Left forelimb (tissue), 1 donor: ENCODE measurements at places on chromosomes 2 and 18.

GRCh38 chr2:128452024-128452411 lies 133.3 kb upstream of the HS6ST1 start:
- DNase-seq: peak; percentile 49

DNA sequence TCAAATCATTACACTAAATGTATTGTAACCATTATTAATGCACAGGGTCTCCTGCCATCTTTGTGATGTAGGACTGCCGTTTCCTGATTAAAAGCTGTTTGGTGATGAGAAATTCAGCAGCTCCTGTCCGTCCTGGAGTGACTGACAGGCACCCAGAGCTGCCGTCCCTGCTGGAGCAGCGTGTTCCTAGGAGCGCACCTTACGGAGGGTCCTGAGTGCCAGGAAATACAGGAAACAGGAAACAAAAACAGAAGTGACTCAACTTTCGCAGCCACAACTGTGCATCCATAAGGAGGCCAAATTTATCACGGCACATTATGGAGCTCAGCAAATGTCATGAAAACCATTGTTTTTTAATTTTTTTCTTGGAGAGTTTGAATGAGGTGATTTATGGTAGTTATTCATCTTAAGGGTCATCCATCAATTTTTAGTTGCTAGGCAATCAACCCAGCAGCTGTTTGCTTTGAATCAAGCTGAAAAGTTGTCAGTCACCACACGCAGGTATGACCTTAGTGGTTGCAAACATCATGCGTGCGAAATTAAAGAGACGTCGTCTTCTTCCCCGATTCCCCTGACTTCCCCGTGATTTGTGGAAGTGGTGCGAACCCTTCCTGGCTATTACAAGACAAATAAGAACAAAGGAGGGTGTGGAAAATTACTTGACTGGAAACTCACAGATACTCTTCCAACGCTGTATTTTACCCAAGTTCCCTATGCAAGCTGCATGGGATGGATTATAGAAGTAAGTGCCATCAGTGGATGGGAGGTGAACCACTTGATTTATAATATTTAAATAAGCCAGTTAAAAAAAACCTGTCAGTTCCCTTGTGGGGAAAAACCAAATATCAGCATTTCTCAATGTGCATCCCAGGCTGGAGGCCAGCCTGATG lies 19.8 kb downstream of the TSHZ1 start:
- DNase-seq: no peak

GRCh38 chr2:96918092-96918753 lies 48.3 kb upstream of the SEMA4C start:
- no peak for DNase-seq

DNA sequence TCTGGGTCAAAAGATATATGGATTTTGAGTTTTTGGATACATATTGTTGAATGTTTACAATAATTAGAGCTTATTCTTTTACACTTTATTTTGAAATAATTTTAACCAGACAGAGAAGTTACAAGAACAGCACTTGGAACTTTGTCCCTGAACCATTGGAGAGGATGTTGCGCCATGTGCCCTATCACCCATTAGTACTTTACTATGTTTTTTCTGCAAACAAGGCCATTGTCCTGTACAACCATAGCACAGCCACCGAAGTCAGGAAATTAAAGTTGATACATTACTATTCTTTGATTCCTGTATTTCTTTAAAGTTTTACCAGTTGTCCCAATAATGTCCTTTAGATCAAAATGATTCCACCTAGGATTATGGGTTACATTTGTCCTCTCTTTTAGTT lies 188.8 kb downstream of the ACKR3 start:
- DNase-seq: no peak

- no peak for DNase-seq
These were observed 273.7 kb upstream of the KYNU start for GRCh38 chr2:142603759-142604158.

DNA sequence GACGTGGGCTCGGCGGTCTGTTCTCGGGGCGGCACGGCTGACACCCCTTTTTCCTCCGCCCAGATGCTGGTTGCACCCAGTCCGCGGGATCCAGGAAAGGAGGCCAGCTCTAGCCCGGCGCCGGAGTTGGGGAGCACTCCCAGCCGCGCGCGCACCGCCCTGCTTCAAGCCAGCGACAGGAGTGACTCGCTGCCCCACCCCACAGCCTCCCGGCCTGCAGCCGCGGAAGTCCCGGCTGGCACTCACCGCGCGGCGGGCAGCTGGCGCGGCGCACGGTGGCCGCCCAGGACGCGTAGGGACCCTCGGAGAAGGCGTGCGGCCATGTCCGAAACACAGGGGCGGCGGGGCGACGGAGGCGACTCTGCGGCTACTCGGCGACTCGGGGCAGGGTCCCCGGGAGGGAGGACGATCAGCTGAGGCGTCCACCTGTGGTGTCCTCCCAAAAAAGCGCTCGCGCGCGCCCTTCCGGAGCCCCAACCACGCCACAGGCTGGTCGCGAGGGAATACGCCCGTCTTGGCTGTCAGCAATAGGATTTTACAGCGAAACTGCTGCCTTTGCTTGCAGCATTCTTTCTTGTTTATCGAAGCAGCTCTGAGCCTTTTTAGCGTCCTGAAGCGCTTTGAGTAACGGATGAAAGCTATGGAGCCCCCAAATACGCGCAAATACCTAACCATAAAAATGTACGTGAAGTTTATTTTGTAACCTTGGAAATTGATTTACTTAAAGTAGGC lies at the start of gene ACADL:
TSS of gene ACADL (minus strand) at position 507 of the 732 bp plus-strand sequence. CDS start at position 323, 184 bp downstream.
- peak; percentile 73 for DNase-seq

- no peak for DNase-seq
These were observed 155.3 kb upstream of the SLC39A10 start for GRCh38 chr2:195501746-195502145.

DNA sequence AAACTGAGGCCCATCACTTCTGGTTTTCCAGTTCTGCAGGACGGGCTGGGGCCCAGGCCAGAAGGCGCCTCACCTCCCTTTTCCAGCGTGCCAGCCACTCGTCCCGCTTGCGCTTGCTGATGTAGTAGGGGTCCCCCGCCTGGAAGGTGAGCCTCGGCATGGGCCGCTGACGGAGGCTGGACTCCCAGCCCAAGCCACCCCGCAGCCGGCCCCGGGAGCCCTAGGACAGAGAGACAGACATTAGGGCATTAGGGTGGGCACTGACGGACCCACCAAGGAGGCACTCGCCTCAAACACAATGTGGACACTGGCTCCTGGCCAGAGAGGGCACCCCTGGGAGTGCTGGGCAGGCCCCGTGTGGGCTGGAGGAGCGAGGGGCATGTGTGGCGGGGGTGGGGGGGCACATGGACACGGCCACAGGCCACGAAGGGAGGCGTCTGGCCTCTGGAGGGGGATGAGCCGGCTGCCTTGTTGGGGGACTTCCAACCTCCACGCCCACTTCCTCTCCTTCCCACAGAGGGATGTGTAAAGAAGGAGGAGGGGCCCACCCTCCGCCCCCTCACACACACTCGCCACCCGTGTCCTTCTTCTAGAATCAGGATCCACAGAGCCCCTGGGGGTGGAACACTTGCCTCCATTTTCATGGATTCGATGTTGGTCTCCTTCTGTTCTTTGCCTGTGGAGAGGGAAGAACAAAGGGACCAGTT lies 66.7 kb downstream of the DNMT3A start:
- no peak for DNase-seq

GRCh38 chr2:98416383-98417159 lies 28.1 kb upstream of the INPP4A start:
- no peak for DNase-seq

- no peak for DNase-seq
These were observed 2.3 kb upstream of the CHN1 start for GRCh38 chr2:175007510-175007909.

GRCh38 chr18:24039671-24040070 lies 25.1 kb downstream of the TTC39C start:
- no peak for DNase-seq

DNA sequence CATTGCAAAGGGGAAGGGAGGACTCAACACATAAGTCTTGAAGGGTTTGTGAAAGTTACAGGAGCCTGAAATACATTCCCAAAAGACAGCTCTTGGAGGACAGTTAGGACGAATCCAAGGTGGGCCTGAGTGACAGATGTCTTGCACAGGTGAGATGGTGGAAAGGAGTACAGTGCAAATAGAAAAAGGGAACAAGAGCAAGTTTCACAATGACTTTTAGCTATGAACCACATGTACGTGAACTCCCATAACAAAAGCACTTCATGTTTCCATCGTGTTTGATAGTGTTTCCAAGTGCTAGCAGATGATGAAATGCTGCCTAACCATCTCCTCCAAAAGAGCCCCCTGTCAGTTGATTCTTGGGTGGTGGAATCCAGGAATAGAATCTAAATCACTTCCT lies 1.8 kb downstream of the IL18RAP start:
- DNase-seq: no peak

DNA sequence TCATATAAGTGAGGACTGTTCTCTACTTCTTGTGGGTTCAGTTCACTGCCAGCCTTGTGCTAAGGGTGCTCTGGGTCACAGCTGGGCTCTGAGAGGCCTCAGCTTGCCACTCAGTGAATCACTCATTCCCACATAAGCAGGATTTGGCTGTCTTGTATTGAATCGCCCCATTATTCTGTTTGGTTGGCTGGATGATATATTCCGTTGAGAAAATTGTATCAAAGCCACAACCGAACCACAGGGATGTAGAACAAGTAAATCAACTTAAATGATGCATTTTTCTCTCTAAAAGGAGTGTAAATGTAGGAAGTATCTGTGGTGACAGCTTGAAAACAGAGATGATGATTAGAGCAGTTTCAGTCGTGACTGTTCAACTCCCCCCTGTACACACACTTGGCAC lies 39.6 kb downstream of the TTC39C start:
- no peak for DNase-seq

DNA sequence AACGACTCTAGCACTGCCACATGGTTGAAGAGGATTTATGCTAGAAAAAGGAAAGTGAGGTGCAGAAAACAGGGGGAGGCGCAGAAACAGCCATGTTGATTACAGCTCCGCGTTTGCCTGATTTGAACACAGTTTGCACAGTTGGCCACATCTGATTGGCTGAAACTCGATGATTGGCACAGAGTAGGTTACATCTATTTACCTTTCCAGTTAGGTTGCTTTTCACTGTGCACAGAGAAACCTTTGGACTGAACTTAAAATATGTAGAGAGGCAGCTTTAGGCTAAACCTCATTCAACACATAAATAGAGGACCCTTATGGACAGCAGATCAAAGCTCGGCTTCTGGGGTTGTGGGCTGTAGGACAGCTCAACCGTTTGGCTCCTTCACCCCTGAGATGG lies 153.7 kb upstream of the APCDD1 start:
- no peak for DNase-seq

DNA sequence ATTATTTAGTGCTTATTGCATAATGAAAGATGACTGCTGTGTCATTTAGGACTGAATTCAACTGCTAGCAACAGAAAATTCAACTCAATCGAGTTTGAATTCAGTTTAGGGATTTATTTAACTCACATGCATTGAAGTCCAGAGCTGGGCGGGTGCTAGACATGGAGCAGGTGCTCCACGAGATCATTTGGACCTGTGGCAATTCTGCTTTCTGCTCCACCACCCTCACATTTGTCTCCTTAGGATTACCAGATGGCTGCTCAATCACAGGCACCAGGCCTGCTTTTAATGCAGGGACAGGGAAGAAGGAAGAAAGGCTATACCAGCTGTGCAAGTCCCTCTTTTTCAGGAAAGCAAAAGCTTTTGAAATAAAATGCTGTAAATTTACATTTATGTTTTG lies 572.9 kb upstream of the SLC8A1 start:
- DNase-seq: no peak

DNA sequence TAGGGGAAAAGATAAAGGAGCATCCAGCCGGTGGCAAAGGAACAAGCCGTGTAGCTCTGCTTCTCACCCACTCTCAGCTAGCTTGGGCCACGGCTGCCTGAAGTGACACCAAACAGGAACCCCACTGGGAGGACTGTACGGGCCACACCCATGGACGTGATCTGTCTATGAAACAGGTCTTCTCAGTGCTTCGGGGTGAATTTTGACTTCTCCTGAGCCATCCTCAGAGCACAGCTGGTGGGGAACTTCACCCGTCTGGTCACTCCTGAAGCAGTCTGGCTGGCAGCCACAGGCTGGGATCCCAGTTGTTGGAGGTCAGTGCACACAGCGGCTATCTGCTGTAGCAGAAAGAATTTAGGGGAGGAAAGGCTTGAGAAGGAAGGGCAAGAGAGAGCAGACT lies 223.8 kb downstream of the FAM210A start:
- DNase-seq: no peak

- no peak for DNase-seq
These were observed 891.6 kb upstream of the CRIM1 start for GRCh38 chr2:35463805-35464596.

- peak; percentile 66 for DNase-seq
These were observed 228.8 kb downstream of the VAPA start for GRCh38 chr18:10142496-10143160.

DNA sequence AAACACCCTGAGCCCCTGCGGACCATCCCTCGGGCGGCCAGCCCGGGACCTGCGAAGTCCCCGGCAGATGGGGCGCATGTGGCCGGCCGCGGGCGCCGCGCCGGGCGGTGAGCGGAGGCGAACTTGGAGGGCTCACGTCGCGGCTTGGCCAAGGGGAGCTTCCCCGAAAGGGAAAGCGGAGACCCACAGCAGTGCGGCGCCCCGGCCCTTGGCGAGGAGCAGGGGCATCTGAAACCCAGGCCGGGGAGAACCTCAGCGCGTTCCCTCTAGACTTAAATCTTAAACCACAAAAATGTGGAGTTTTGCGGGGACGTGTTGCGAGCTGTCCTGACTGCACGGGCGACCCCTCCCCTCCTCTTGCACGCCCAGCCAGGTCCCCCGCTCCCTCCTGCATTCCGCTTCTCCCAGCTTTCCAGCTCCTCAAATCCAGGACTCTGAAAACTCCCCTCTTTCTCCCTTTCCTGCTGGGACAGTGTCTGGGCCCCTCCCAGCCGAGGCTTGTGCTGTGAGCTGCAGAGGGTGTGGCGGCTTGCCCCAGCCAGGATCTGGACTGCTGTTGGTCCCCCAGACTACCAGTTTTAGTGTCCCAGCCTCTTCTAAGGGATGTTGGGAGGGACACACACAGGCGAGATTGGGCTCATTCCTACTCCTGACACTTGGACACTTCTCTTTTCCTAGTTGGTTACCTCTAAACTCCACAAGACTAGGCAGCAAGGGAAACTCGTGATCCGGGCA lies 1.3 kb downstream of the FMNL2 start:
- peak; percentile 74 for DNase-seq

GRCh38 chr18:26307161-26307773 lies 81.0 kb downstream of the TAF4B start:
- no peak for DNase-seq

DNA sequence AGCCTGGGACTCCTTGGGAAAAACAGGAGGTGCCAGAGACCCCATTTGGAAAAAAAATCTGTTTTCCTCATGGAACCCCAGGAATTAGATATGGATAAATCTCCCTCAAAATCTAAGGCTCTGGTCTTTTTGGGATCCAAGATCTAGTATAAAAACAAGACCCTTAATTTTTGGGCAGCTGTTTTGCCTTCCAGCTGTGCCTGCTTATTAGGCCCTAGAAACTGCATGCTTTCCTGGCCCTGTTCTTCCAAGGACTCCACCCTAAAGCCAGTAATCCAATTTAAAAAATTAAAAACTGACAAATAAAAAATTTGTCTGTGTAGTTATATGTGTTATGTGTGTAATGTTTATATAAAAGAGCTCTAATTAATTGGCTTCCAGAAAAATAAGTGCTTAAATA lies 274.6 kb downstream of the STK39 start:
- no peak for DNase-seq

GRCh38 chr2:16273111-16273510 lies 332.8 kb downstream of the MYCN start:
- DNase-seq: no peak
